ENCODE measurements at places on chromosomes 5 and 9.

DNA sequence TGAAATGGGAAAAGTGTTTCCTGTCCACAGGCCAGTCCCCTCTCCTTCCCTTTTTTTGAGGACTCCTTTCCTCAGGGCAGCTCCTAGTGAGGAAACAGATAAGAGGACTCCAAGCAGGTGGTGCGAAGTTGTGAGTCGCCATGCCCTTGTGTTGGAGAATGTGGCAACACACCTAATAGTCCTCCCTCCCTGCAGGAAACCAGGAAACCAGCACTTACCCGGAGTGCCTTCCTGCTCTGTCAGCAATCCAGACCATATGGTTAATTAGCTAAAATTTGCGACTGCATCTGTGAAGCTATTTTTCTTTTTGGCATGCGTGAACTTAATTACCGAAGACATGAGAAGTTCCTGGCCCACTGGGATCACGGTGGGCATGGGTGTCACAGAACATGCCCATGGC is 69.9 kb downstream of the TRIM32 start:
- no peak for DNase-seq

GRCh38 chr5:151427258-151427657 is 20.1 kb upstream of the SLC36A1 start:
- DNase-seq: no peak

- DNase-seq: no peak
These were observed 350 bp upstream of the ECPAS start for GRCh38 chr9:111484572-111484894.

DNA sequence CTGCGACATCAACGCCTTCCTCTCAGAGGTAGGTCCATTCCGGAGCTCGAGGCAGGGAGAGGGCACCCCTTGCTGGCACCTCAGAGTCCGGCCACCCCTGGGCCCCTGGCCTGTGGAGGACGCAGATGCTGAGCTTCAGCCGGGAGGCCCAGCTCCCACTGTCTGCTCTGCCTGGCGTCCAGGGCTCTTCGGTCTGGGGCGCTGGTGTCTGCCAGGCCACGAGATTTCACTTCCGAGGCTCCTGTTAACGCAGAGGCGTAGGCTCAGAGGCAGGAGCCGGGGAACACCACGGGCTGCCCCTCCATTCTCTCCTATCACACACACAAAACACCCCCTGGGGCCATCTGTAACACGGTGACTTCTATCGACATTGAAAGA is 8.3 kb upstream of the SLC6A18 start:
- no peak for DNase-seq

- DNase-seq: no peak
These were observed 3.7 kb downstream of the LSM11 start for GRCh38 chr5:157747173-157747740.

- DNase-seq: no peak
These were observed 199.8 kb downstream of the PDE4D start for GRCh38 chr5:59693492-59694309.

GRCh38 chr5:82356808-82357671 is 78.9 kb upstream of the RPS23 start:
- no peak for DNase-seq

DNA sequence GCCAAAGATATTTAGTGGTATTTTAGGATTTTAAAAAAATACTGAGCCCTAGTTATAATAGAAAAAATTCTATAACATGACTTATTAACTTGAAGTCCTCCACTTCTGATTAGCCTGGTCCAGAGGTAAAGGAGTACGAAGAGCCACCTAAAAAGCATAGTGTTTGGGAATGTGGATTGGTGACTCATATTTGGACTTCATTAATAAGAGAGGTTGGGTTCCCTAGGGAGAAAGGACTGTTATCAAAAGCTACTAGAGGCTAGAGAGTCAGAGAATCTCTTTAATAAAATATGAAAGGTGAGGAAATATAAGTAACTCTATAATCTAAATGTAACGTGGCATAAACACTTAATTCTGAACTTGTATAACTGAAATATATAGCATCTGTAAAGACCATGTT is 180.7 kb upstream of the TARS1 start:
- no peak for DNase-seq

DNA sequence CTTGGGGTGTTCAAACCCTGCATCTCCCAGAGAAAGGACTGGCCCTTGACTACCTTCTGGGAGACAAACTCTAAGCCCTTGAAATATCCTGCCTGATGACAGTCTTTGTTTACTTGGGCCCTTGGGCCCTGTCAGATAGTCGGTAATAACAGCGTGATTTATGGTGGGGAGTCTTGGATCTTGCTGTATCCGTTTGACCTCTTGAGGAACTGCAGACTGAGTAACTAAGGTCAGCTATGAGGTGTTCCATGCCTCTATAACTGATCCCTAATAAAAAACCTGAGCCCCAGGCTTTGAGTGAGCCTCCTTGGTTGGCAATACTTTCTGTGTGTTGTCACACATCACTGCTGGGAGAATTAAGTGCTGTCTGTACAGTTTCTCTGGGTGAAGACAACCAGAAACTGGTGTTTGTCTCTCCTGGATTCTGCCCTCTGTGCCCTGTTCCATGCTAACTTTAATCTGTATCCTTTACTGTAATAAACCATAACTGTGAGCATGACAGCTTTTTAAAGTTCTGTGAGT is 56.2 kb upstream of the ANKRD33B start:
- no peak for DNase-seq

DNA sequence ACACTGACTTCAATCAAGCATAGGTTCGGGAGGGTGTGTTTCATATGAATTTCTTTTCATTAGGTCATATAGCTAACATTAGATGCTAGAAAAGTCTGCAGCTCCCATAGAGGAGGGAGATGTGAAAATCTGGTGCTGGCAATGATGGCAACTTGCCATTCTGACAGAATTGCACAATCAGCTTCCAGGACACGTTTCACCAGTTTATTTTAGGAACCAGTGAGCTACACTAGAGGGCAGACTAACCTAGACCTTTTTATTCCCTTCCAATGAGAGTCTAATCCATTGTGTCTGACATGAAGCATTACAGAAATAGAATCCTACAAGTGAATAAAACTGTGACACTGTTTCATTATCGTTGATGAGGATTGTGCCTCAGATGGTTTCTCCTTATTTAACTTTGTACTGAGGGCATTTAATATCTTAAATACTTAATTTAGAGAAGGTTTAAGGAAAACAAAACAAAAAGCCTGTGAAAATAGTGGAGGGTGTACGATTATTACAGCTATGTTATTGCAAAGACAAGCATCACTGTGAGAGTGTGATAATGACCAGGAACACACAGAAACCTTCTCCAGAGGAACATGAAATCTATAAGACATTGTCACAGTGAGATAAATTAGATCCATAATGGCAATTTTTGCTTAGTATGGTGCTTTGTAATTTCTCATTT is 363.3 kb upstream of the RPS23 start:
- DNase-seq: no peak

- no peak for DNase-seq
These were observed 33.7 kb downstream of the GABRP start for GRCh38 chr5:170817195-170817594.

DNA sequence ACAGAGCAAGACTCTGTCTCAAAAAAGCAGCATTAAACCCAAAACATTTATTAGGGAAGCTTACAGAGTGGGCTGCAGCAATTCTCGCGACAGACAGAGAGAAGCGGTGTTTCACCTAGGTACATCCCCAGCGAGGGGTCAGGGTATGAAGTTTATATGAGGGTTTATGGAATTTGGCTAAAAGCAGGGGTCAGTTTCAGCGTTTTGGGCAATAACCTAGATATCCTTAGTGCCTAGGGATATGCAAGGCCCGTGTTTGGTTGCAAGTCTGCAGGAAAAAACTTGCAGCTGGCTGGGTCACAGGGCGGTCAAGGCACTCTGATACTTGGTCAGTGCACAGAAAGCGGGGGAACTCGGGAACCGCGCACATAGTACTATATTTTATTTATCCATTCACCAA is 649 bp upstream of the GLE1 start:
- DNase-seq: no peak

DNA sequence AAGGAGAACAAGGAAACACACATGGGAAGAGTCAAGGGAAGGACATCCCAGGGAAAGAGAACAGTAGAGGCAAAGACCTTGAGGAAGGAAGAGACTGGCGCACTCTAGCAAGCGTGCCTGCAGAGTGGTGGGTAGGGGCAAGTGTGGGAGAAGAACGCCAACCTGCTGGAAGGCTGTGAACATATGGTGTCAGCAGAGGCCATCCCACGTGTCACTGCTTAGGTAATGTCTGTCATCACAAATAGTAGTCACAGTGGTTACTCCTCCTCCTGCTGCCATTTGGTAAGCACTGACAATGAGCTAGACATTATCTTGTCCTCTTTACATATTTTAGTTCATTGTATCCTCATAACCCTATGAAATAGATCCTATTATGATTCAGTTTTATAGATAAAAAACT is 206.4 kb upstream of the TRIM32 start:
- DNase-seq: no peak

GRCh38 chr5:10130881-10131280 is 118.8 kb downstream of the ATPSCKMT start:
- no peak for DNase-seq

- DNase-seq: no peak
These were observed 116.1 kb upstream of the TUT7 start for GRCh38 chr9:86470326-86470725.

DNA sequence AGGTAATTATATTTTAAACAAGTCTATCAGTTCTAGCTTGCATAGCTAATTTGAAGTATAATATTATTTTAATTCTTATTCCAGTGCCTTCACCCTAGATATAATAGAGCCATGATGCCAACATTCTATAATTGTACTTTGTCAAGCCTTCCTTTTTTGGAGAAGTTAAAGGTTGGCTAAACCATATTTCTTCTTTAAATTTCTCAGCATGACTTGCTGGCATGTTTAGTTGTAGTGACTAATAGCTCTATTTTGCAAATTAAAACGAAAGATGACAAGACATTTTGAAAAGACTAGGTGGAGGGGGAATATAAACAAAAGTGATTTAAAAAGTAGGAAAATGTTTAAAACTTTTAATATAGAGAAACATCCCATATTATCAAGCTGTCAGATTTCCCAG is 400.7 kb downstream of the PSAT1 start:
- no peak for DNase-seq

DNA sequence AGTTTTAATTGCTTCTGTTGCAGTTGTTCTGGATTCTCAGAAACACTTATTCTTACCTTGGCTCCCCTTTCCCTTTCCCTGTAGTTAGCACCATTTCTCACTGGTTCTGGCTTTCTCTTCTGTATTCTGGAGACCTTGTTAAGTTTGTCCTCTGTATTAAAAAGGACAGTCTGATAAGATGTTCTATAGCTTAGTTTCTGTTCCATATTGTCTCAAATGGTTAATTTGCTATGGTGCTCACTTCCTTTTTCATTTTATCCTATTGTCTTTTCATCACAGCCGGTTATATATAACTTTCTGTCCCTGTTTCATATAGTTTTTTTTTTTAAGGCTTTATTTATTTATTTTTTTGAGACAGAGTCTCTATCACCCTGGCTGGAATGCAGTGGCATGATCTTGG is 41.4 kb upstream of the KIAA1958 start:
- DNase-seq: no peak

- no peak for DNase-seq
These were observed 345.6 kb upstream of the ACTBL2 start for GRCh38 chr5:57828221-57828620.

DNA sequence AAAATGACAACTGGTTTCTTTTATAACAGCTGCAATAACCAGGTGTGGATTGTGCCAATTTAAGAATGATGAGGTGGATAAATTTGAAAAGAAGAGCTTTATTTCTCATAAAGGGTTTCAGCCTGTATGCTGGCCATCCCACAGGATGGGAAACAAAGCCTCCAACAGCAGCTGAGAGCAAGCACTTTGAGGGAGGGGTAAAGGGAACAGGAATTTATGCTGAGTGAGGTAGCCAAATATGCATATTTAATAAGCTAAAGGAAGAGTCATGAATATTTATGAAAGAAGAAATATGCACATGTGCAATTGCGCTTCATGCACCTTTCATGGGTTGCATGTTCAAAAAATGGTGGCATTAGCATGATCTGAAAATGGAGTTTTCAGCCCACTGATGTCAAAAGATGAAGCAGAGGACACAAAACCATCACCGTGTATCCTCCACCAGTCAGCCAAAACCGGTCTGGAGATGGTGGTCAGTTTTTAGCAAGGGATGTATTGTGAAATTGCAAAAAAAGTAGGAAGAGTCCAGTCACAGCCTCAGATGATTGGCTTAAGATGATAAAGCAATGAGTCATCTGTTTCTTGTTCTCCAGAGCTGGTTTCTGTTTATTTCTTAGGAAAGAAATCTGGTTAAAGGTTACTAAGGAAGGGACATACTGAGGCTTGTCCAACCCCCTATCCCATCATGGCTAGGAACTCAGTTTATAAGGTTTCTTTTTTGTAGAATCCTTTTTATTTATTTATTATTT is 47.9 kb downstream of the DEPDC1B start:
- DNase-seq: no peak

- no peak for DNase-seq
These were observed 60.7 kb downstream of the TAF11L14 start for GRCh38 chr5:17694914-17695313.

DNA sequence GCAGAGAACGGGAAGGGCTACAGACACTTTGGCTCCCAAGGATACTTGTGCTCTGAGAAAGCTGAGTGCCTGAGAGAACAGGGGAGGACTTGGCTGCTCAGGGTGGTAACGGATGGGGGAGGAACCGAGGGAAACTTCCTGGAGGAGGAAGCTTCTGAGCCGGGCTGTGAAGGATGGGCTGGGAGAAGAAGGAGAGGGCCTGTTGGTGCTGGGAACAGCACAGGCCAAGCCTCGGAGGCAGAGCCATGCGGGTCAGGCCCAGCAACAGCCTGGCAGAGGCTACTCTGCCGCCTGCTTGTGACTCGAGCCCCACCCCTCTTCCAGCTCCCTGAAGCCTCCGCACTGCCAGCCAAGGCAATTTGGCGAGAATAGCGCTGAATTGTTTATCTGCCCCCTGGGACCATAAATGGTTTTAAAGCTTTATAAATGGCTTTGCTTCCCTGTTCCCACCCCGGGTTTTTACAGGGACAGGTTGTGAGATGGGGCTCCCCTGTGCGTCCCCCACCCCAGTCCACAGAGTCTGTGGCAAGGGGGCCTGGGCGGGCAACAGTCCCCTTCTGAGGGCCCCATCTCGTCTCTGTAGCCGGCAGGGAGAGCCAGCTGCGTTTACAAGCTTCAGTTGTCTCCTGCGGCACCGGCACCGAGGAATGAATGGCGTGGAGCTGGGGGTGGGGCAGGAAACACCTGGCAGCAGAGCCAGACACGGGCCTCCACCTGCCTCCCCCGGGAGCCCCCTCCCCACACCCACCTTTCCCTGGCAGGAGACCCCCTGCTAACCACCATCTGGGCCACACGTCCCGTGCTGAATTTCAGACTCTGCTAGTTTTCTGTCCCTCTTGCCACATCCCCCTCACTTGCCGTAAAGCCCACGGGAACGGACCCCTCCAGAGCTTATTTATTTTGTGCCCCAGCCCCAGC is 24.4 kb downstream of the FAM163B start:
- DNase-seq: no peak

- DNase-seq: peak; percentile 16
These were observed 467 bp upstream of the VLDLR start for GRCh38 chr9:2620919-2621721.

DNA sequence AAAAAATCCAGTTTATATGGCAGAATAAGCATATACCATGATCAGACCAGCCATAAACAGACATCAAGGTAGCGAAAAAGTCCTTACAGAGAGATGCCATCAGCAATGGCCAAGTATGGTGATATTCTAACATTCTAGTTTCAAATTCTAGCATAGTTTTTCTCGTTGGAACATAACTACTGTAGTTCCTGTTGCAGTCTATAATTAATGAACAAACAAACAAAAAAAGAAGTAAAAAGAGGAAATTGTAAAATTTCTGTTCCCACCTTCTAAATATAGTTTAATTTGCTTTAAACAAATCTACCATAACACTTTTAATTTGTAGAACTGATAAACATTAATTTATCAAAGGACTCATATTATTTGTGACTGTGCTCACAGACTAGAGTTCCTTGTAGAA is 9.9 kb upstream of the CD180 start:
- DNase-seq: no peak
